ENCODE measurements at places on chromosomes 1 and 21.

GRCh38 chr1:229882621-229883020 lies 184.4 kb upstream of the GALNT2 start:
- no peak for DNase-seq

GRCh38 chr21:27741736-27742135 lies 774.8 kb upstream of the ADAMTS5 start:
- DNase-seq: no peak

DNA sequence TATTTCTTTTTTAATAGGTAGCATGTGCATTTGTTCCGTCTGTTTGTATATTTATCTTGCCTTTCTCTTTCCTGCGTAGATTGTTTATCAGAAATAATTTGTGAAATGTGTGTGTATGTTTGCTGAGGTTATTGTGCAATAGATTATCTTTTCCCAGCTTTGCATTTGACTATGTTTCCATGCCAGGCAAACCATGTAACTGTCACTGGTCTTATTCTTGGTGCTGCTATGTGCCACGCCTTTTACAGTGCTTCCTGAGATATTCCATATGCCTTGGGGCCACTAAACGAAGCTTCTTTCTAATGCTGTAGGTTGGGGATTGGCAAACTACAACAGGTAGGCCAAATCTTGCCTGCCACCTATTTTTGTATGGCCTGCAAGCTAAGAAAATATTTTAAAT lies 598.8 kb downstream of the PLPP3 start:
- no peak for DNase-seq

- DNase-seq: no peak
Measured at GRCh38 chr21:28913071-28913470, 79.6 kb downstream of the LTN1 start.

- no peak for DNase-seq
Measured at GRCh38 chr1:157799996-157800395, 19.9 kb downstream of the FCRL1 start.

GRCh38 chr1:55609630-55610029 lies 394.5 kb upstream of the USP24 start:
- no peak for DNase-seq
